ENCODE measurements at places on chromosomes 2 and 18. TPM values are rescaled to one million over a fixed set of nuclear protein-coding genes. Genes with fewer than 3 reads are reported as not detected.

The CAPN14 gene
- total RNA-seq = 0.16 TPM

DNA sequence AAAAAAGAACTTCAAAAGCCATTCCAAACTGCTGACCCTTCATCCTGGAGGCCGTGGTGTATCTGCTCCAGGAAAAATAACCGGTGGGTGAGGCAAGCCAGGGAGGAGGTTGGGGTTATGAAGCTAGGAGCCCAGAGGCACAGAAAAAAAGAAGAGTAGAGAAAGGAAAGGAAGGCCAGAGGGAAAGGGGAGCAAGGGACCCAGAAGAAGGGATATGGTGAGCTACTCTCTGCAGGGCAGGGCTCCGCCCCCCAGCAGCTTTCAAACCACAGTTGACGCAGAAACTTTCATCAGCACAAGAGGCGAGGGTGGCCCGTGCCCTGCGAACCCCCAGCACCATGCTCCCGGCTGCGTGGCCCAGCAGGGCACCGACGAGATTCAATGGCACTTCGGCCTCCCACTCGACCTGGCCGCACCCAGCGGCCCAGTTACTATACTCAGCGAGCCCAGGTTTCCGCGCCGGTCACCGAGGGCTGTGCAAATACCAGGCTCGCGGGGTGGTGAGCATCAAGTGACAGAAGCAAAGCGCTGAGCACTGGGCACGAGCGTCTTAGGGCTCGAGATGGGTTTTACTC is 665 bp downstream of the MCM6 start:
- DNase-seq = peak; percentile 68

The IWS1 gene
- 46.4 TPM for total RNA-seq

GRCh38 chr18:76419811-76420210 is 75.2 kb downstream of the ZNF516 start:
- DNase-seq = no peak

DNA sequence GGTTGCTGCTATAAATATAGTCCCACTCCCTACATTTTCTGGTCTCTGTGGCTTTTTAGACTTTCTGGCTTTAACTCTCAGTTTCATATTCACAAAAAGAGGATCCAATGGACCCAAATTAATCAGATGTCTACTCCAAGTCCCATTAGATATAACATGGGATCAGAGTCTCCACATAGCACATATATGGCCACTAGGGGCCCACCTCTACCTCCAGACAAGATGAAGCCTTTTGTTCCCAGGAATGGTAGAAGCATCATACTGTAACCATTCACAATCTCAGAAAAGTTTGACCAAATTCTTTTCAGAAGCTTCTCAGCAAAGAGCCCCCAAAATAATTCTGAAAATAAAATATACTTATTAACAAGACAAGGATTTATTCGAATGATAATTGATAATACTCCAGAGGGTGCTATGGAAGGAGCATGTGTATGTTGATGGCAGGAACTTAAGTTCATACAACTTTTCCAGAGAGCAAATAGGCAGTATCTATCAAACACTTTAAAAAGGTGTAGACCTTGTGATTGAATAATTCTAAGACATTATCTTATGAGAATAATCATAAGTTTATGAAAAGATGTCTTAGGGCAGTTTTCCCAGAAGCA is 382.3 kb upstream of the CRIM1 start:
- DNase-seq = no peak

DNA sequence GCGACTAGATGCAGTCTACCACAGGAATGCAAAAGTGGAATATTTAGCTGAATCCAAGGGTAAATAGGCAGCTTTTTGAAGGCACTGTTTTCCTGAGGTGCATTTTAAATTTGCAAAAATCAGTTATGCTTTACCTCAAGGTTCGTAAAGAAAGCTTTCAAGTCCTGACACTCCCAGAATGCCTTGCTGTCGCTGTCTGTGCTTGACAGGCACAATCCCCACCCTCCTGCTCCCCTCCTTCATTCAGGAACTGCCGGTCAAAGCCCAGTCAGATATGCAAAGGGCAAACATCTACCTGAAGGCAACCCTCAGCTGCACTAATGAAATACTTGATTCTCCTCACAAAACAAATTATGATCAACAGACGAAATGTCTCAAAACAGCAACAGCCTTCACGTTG is 97.4 kb upstream of the DDX18 start:
- DNase-seq = no peak

- peak; percentile 99 for DNase-seq
Measured at GRCh38 chr2:20617892-20618467, 32.9 kb downstream of the HS1BP3 start.

DNA sequence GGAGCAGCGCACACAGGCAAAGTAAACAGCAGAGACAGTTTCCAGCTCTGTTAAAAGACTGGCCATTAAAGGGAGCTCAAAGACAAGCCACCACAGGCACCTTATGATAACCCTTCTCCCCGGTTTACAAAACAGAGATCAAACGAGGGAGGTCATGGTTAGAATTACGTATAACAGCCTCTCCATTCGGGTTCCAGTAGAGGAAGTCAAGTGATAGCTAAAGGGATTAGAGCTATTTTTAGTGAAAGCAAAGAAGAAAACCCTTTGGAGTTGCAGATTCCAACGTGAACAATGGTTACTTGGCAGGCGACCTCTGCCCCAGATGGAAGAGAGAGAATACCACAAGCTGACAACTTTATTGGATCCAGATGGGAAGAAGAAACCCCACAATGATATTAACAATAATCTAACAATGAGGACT is 31.2 kb upstream of the EDAR start:
- DNase-seq = no peak

DNA sequence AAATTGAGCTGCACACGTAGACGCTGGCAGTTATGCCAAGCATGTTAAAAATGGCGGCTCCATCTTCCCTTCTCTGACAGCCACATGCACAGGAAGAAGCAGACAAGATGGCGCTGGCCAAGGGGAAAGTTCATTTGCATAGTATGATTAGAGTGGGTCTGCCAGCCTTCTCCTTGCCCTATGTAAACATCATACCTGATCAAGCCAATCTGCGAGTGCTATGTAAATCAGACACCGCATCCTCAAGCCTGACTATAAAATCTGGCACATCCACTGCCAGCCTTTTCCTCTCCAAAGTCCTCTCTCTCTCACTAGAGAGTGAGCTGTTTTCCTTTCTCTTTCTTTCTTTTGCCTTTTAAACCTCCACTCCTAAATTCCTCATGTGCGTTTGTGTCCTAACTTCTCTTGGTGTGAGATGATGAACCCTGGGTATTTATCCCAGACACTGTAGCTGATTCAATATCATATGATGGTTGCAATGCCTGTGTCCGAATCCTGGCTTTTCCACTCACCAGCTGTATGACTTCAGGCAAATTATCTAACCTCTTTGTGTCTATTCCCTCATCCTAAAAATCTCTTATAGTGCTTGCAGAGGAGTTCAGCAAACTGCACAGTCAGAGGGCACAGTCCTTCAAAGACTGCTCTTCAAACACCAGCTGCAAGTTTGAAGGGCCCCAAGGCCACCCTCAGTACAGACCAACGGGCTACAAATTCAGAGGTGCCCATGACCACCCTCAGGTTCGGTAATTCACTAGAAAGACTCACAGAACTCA is 39.3 kb upstream of the ITSN2 start:
- no peak for DNase-seq

The MBP gene
- total RNA-seq = 15.8 TPM

DNA sequence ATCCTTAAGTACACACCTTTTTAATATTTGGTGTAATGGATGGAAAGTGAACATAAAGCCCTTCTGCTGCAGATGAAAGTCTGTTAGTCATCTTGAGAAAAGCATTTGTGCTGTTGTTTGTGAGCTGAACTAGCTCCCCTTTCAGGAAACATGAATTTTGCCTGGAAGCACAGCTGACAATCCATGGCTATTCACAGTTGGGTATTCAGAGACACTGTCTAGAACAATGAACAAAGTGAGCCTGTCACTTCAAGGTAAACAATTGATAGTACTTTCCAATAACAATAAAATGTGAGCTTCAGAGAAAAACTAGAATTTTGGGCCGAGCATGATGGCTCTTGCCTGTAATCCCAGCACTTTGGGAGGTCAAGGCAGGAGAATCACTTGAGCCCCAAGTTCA is 6.8 kb upstream of the EFHD1 start:
- no peak for DNase-seq

- no peak for DNase-seq
Measured at GRCh38 chr2:102126660-102127059, 15.9 kb upstream of the IL1R1 start.

The MAIP1 gene
- 11.0 TPM for total RNA-seq

- no peak for DNase-seq
Measured at GRCh38 chr2:77009307-77009706, 512.9 kb downstream of the LRRTM4 start.

DNA sequence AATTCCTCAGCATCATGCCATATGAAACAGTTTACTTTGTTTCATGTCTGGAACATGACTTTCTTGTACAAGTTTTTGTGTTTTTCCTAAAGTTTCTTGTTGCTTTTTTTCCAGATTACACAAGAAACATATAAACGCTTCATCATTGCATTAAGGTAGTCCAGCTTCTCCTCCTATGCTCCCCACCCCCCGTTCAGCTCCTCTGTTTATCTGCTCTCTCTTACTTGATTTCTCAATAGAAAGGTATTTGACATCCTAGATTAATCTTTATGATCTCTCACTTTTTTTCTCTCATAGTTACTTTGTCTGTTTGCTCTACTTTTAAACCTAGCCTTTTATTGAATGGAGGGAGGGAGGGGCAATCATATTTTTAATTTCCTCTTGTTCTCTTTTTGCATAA is 25.4 kb downstream of the SLC40A1 start:
- DNase-seq = no peak

DNA sequence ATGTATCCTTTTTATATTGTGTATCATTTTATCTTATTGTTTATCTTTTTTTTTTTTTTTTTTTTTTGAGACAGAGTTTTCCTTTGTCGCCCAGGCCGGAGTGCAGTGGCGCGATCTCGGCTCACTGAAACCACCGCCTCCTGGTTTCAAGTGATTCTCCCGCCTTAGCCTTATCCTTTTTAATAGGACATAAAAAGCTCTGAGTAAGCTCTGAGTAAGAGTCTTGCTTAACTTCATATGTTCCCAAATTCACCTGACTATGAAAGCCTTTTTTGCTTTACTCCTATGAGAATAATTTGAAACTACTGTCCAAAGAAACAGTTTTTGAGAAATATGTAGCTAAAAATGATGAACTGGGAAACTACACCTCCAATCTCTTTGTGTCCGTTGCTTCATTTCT is 525.5 kb downstream of the IRS1 start:
- no peak for DNase-seq

- no peak for DNase-seq
Measured at GRCh38 chr2:120204022-120204405, 19.2 kb downstream of the TMEM185B start.

The ADCYAP1 gene
- total RNA-seq = 2.6 TPM

DNA sequence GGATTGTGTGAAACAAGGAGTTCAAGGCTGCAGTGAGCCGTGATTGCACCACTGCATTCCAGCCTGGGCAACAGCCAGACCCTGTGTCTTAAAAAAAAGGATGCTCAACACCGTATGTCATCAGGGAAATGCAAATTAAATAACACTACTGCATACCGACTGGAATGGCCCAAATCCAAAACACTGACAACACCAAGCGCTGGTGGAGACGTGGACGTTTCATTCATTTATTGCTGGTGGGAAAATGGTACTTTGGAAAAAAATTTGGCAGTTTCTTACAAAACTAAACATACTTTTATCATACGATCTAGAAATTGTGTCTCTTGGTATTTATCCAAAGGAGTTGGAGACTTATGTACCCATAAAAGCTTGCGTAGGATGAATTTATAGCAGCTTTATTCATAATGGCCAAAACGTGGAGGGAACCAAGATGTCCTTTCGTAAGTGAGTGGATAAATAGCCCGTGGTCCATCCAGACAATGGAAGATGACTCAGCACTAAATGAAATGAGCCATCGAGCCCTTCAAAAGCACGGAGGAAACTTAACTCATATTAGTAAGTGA is 24.2 kb downstream of the NEU4 start:
- DNase-seq = no peak

GRCh38 chr2:47842846-47843245 is 59.9 kb downstream of the MSH6 start:
- DNase-seq = no peak

- no peak for DNase-seq
Measured at GRCh38 chr18:46748466-46748865, 8.4 kb downstream of the ST8SIA5 start.

The CKAP2L gene
- total RNA-seq = not detected

The TWIST2 gene
- total RNA-seq = 26.1 TPM

GRCh38 chr18:67893916-67894315 is 377.4 kb upstream of the DSEL start:
- DNase-seq = no peak

DNA sequence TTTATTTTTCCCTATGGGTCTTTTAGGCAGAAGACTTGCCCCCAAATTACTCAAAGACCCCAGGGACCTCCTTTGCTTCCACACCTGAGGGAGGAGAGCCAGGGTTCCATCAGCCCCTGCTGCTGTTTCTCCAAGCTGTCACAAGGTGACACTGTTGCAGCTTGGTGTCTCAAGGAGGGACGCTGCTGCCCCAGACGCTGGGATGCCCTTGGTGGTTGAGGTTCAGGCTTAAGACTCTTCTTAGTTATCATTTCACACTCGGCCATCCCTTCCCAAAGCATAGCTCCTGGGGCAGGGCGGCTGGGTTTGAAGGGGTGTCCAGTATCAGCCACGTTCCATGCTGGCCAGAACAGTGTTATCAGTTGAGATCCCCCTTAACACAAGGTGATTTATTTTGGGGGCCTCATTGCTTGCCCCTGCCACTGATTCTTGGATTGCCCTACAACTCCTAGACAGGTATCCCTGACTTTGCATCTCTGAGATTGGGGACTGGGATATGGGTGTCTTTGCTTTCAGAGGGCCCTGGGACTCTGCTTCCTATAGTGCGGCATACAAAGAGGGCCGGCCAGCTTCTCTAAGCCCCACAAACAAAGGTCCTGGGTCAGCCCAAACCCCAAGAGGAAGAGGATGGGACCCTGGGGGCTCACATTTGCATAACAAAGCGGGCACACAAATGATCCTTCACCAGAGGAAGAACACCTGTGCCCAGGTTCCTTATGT is 22.7 kb downstream of the GPR55 start:
- no peak for DNase-seq

GRCh38 chr2:138504546-138505235 is 3.1 kb downstream of the SPOPL start:
- no peak for DNase-seq

The FABP1 gene
- not detected for total RNA-seq

DNA sequence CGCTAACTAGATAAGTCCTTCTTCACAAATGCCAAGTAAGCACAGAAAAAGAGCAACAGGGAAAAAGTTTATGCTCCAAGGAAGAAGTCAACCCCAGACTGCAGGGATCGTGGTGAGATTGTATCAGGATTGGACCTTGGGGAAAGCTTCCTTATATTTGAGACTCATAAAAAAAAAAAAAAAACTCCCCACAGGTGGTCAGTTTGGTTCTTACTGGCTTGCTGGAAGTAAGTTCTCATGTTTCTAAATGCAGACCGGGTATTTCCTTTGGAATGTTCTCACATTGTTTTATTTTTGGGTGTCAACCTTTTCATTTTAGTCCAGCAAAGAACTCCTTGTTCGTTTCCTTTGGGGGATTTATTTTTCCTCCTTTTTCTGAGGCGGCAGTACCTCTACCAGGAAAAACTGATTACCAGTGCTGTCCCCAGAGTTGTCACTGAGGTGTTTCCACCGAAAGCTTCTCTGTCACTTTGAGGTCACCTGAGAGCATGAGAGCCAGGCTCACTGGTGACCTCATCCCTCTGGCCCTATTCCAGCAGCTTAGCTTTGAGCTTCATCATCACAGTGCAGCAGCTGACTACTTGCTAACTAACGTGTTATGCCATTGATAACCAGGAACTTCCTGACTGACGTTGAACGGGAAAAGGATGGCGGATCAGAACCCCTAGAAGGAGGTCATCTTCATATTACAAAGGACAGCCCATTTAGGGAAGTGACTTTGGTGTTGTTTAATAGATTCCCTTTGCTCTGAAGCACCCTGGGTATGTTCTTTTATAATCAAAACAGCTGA is 16.8 kb upstream of the ATP8B1 start:
- peak; percentile 81 for DNase-seq

The STPG4 gene
- total RNA-seq = not detected
